ENCODE measurements at places on chromosomes 7 and 10.

GRCh38 chr10:69009360-69009759, 20.8 kb downstream of the KIFBP start:
- no peak for DNase-seq

- no peak for DNase-seq
These were observed 49.1 kb downstream of the EBF3 start for GRCh38 chr10:129914960-129915359.

- no peak for DNase-seq
These were observed 17.5 kb upstream of the PLAU start for GRCh38 chr10:73893426-73893825.

- DNase-seq: peak; percentile 55
These were observed 9.5 kb upstream of the LBX1 start for GRCh38 chr10:101238732-101239105.

DNA sequence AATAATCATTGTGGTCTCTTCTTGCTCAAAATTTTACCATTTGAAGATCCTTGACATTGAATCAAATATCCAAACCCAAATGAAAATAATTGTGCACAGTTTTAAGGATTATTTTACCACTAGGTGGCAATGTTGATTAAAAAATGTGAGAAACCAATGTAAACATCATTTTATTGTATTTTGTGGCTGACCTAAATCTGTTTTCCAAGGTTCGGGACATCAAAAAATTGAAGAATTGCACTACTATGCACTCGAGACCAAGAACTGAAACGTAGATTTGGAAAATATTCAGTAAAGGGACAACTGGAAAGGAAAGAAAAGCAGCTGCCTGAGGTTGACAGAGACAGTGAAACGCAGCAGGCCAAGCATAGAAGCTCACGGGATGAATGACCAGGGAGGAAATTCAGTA, 259.3 kb downstream of the SNX13 start:
- no peak for DNase-seq

GRCh38 chr7:87592300-87592699, 8.4 kb downstream of the ABCB1 start:
- DNase-seq: no peak

- DNase-seq: no peak
These were observed 9.5 kb upstream of the RAMP3 start for GRCh38 chr7:45147858-45148652.

DNA sequence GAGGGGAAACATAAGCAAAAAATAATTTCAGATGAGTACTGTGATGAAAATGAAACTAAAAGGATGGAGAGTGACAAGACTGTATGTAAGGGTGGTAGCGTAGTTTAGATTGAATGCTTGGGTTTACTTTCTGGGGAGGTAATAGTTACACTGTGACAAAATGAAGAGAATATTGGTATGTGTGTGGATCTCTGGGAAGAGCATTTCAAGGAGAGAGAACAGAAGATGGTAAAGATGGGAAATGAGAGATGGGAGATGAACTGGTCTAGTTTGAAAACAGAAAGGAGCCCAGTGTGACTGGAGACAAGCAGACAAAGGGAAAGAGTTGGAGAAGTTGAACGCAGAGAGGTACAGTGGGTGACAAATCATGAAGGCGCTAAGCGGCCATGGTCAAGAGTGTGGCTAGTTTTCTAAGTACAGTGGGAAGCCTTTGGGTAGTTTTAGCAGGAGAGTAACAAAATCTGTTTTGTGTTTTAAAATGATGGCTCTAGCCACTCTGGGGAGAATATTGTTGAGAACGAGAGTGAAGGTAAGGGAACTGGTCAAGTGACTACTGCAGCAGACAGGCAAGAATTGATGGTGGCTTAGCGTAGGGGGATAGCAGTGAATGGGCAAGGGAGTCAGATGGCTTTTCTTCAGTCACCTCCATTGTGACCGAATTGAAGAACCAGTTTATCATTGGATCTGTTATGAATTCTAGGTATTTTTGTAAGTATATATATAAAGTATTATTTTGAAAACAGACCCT, 22.6 kb downstream of the PALS2 start:
- DNase-seq: no peak

GRCh38 chr10:17278607-17279240, 50.7 kb downstream of the VIM start:
- DNase-seq: no peak

- DNase-seq: no peak
These were observed 32.1 kb upstream of the MDFIC start for GRCh38 chr7:114889646-114890285.

GRCh38 chr7:118186501-118186900, 2.5 kb downstream of the LSM8 start:
- DNase-seq: no peak

GRCh38 chr7:50274361-50274760, 30.2 kb upstream of the IKZF1 start:
- no peak for DNase-seq

DNA sequence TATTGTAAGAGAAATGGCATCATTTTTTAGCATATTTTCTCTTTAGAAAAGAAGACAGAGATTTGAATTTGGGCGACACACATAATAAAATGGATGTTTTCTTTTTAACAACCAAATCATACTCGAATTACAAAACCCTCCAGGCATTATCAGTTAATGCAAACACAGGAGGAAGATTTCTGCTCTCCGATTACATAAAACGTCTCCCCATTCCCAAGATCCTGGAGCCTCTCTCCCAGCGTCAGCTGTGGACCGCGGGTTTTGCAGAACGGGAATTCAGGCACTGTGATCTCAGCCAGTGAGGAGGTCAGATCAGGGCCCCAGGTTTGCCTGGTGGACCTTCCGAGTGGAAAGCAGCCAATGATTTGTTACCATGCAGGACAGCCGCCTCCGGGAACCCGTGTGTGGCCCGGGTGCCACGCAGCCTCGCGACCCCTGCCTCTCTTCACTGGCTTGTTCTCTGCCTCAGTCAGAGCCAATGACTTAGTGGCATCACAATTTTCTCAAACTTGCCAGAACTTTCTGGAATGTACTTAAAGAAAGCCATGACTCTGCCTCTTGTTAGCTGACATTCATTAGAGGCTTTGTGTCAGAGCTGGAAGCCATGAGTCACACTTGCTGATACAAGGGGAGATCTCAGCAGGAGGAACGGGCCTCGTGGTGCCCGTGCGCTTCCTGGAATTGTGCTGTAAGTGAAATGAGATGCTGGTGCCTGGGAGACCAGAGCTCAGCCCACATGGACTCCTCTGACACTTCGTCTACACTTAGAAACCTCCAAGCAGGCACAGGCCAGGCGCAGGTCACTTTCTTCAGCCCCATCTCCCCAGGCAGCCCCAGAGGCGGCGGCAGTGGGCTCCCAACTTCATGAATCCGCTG, 246.1 kb downstream of the KLF6 start:
- DNase-seq: no peak

DNA sequence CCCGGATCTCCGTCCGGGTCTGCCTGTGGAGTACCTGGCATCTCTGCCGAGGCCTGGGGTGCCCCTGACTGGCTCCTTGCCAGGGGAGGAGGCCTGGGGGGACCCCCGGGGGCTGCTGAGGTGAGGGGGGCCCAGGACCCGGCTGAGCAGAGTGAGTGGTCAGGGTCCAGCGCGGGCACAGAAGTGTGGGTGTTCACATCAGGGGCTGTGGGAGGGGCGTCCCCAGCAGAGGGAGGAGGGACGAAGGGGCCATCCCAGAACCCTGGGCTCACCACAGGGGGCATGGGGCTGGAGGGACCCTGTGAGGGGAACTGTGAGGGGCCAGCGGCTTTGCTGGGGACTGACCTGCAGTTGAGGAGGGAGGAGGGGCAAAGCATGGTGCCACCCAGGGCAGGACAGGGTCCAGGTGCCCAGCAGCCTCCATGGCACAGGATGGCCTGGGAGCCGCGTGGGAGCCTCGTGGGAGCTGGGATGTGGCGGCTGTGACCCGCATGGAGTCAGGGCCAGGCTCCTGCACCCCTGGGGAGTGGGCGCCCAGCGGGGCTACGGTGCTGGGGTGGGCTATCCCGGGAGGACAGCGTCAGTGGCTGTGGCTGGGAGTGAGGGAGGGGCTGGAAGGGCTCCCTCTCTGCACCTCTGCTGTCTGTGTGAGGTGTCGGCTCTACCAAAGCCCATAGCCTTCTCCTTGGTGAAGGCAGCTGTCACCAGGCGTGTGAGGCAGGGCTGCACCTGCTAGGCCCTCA, 91.2 kb downstream of the DNAJB6 start:
- DNase-seq: peak; percentile 11

GRCh38 chr10:114615600-114616007, 42.5 kb downstream of the ABLIM1 start:
- DNase-seq: no peak

GRCh38 chr10:33008499-33009243, 50.6 kb upstream of the ITGB1 start:
- peak; percentile 52 for DNase-seq

DNA sequence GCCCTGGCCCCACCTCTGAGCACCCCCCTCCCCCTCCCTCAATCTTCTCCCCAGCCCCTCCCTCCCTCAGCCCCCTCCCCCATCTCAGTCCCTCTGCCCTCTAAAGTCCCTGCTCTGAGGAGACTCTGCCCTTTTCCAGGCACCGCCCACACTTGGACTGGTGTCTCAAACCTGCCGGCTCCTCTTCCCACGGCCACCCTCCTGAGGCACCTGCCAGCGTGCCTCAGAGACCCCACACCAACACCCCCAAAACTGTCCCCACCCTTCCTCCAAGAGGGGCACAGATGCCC, 34.6 kb upstream of the HSPB1 start:
- DNase-seq: peak; percentile 39

DNA sequence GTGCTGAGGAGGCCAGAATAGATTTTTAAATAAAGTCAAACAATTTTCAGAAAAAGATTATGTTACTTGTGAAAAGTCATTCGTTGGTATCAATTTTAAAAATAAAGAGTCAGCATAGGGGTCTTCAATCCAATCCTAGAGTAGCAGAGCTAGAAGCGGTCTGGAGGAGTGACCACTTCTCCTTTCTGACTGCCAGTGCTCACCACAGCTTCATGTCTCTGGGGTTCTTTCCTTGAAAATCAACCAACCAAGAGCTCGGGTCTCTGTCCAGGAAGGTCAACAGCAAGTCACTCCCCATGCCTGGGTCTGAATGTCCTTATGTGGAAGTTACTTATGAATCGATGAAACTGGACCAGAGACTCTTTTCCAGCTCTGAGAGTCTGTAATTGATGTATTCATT, 14.3 kb downstream of the PTPRN2 start:
- no peak for DNase-seq

DNA sequence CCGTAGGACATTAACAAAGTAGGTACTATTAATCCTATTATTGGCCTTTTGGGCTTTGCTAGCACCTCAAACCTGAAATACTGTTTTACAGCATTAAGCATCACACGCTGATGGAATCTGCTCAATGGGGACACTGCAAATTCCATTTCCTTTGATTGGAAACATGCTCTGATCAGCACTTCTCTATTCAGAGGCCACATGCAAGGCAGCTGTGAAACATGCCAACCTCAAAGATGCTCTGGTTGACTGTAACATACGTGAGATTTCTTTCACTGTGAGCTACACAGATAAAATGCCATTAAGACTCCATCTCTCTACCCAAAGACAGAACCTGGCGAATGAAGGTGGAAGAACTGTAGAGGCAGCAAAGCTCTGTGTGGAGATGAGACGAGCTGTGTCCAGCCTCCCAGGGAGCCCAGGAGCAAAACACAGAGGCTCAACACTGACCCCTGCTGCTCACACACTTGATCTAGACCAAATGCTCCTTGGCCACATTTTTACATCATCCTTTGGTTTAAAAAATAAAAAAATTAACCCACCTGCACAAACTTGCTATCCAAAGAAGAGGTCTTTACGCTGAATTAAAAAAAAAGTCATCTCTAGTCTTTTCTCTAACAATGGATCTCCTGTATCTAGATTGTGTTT, 8.0 kb downstream of the RSU1 start:
- peak; percentile 72 for DNase-seq

GRCh38 chr7:155696747-155697146, 52.3 kb downstream of the RBM33 start:
- no peak for DNase-seq

GRCh38 chr10:101816913-101817336, 1.3 kb downstream of the OGA start:
- DNase-seq: no peak

- no peak for DNase-seq
These were observed 33.2 kb upstream of the SEMA3D start for GRCh38 chr7:85220023-85220422.

- DNase-seq: no peak
These were observed 84.8 kb upstream of the PHF14 start for GRCh38 chr7:10888861-10889260.

- no peak for DNase-seq
These were observed 19.5 kb upstream of the GALNT17 start for GRCh38 chr7:71112436-71112835.

DNA sequence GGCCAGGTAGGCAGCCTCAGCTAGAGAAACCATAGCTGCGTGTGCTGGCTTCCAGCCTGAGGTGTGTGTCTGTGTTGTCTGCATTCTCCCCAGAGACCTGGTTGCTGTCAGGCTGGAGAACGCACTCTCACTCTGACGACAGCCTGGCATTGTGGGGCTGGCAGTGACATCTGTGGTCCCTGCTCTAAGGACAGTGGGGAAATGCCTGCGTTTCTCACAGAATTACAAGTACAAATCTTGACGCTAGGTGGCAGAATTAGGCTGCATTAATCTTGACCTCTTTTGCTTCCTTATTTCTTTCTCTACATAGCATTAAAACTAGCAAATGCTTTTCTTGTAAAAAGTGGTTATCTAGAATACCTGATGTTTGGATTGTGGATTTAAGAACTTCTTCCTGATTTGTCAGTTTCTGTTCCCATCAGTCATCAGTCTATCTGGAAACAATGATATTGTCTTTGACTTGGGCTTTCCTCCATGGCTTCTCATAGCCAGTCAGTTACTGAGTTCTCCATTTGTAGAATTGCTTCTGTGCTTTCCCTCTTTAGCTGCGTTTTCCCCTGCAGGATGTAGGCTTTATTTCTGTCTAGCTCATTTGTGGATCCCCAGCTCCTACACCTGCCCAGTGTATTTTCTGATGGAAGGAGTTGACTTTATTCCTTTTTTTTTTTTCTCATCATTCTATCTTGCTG, 86.0 kb downstream of the FANK1 start:
- DNase-seq: peak; percentile 33

DNA sequence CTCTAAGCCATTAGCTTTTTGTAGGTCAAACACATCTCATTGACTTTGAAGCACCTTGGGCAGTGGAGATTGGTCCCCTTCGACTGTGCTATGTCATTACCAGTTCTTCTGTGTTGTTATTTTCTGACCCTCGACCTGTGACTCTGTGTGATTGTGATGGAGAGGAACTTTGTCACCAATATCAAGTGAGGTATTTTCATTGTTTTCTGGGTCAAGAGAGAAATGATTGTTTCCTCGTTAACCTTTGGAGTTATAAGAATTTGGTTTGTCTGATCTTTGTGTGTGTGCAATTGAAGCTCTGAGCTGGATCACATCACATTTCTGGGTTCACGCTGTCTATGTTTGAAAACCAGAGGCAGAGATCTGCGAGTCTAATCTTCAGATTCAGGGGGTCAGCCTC, 432.2 kb upstream of the KLF6 start:
- DNase-seq: no peak

GRCh38 chr10:110226543-110226925, 19.1 kb downstream of the MXI1 start:
- peak; percentile 87 for DNase-seq

- DNase-seq: no peak
These were observed 263.5 kb downstream of the SEMA3D start for GRCh38 chr7:84923348-84923747.

GRCh38 chr7:118713039-118713438, 488.5 kb downstream of the ANKRD7 start:
- DNase-seq: no peak
